ENCODE measurements at places on chromosomes 6 and 20.

DNA sequence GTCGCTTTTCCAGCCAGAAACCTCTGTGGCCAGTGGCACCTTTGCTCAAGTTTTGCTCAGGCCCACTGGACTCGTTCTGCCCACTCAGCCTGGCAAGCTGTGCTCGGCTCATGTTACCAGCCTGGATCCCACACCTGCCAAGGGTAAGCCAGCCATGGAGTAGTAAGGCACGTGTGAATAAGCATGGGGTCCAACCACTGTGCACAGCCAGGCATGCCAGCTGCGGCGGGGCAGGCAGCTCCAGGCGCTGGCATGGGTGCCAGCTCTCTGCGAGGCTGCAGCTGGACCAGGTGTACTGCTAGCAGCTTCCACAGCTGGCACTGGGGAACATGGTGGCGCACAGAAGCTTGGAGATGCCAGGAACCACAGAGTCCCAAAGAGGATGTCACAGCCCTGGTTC is 32.1 kb upstream of the PDYN start:
- no peak for DNase-seq

- no peak for DNase-seq
Measured at GRCh38 chr6:129767776-129768485, 58.0 kb upstream of the ARHGAP18 start.

GRCh38 chr20:32332614-32333013 is 25.5 kb upstream of the ASXL1 start:
- no peak for DNase-seq

GRCh38 chr20:31667315-31668285 is 29.9 kb downstream of the COX4I2 start:
- no peak for DNase-seq

- no peak for DNase-seq
Measured at GRCh38 chr20:20793591-20793990, 81.1 kb upstream of the RALGAPA2 start.

DNA sequence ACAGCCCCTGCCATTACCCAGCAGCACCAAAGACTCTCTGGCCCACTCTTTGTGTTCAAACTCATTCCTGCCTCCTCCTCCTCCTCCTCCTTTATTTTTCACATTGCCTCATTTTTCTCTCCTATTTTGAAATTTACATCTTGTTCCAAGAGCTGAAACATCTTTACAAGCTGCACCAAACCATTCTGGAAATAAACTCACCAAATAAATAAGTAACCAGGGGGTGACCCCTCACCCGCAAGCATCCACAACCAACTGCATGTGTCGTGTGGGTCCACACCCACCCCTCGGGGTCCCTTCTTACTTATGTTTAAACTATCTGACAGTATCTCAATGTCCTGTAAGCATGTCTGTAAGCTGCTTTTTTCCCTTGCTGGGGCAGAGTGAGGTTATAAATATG is 1.4 kb downstream of the KCNB1 start:
- DNase-seq: no peak

All from stimulated activated CD8-positive, alpha-beta memory T cell treated with anti-CD3 and anti-CD28 coated beads, Interleukin-4, amount 100 ng/mL, for 4 hours (primary cell).